ENCODE measurements at places on chromosomes 12 and 14.

- DNase-seq, result no peak
Observed at GRCh38 chr12:16012117-16012516, 101.0 kb downstream of the DERA start.

DNA sequence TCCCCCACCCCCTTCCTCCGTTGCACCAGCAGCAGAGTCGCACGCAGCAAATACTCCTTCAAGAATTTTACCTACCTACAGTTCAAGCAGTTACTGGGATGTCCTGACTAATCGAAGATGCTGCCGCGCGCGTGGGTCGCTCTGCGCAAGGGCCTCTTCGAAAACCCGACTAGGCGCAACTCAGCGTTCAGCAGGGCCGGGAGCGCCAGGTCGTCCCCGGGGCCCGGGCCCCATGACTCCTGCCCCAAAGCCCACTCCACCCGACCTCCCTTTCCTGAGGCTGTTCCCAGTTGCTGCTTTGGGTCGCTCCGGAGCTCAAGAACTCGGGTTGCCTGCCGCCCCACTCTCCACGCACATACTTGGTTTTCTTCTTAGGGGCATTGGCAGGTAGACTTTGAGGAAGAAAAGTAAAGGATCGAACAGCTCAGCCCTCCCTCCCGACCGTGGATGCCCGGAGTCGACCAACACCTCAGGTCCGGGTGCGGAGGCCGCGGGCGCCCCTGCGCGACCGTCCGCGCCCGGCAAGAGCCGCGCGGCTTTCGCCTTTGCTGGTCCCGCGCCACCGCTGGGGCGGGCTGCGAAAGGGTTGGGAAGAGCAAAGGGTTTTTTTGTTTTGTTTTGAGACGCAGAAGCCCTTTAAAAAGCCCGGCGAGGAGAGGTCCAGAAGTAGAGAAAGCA lies 1.9 kb downstream of the BMP4 start:
- DNase-seq, result no peak

GRCh38 chr12:131061041-131061806 lies 107.5 kb downstream of the ADGRD1 start:
- DNase-seq, result no peak

GRCh38 chr12:116204169-116204568 lies 73.3 kb downstream of the MED13L start:
- DNase-seq, result no peak

GRCh38 chr12:63917864-63918799 lies 73.6 kb downstream of the SRGAP1 start:
- peak; percentile 98 for DNase-seq

GRCh38 chr14:55930016-55930784 lies 188.0 kb upstream of the PELI2 start:
- DNase-seq, result no peak

GRCh38 chr12:103786201-103786600 lies 54.8 kb downstream of the NT5DC3 start:
- DNase-seq, result no peak
